AG10803 (cell line): ENCODE measurements at places on chromosomes 7 and 10.

- DNase-seq: no peak
Measured at GRCh38 chr7:17559388-17559787, 260.9 kb downstream of the AHR start.

GRCh38 chr10:92916433-92916832 is 68.1 kb downstream of the EXOC6 start:
- DNase-seq: no peak

DNA sequence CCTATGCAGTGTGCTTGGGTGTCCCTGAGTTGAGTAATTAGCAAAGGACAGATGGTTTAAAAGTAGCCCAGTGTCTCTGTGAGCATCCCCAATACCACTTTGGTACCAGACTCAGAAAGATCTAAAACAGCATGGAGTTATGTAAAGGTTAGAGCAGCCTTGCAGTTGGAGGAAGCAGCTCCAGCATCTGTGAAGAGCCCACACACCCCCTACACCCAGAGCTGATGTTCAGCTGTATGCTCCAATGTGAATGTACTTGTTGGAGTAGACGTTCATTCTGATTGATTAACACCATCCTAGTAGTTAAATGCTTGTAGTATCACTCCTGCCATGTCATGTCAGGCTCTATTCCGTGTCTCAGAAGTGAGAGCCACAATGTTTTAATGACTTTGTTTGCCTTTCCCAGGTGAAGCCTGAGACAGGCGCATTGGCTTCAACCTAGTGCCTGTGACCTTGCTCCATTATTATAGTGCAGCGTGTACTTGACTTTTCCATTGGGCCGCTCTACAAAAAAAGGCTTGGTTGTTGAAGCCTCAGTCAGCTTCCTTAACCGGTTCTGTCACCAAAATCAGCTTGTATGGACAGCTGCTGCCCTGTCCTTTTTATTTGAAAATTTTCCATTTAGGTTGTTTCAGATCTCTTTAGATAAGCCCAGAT is 154.2 kb downstream of the LCOR start:
- no peak for DNase-seq

GRCh38 chr10:35341521-35341920 is 5.2 kb downstream of the CCNY start:
- no peak for DNase-seq

GRCh38 chr10:79424221-79425073 is 21.0 kb downstream of the ZCCHC24 start:
- peak; percentile 54 for DNase-seq

GRCh38 chr7:100360135-100360854 is 2.4 kb downstream of the PILRB start:
- no peak for DNase-seq
